Stimulated activated CD4-positive, alpha-beta T cell treated with anti-CD3 and anti-CD28 coated beads, Interleukin-12 subunit alpha, Interleukin-12 subunit beta, amount 100 ng/mL, for 48 hours (primary cell): ENCODE measurements at places on chromosomes 5 and 9.

- DNase-seq: no peak
These were observed 569.6 kb upstream of the BRINP1 start for GRCh38 chr9:119938871-119939270.

DNA sequence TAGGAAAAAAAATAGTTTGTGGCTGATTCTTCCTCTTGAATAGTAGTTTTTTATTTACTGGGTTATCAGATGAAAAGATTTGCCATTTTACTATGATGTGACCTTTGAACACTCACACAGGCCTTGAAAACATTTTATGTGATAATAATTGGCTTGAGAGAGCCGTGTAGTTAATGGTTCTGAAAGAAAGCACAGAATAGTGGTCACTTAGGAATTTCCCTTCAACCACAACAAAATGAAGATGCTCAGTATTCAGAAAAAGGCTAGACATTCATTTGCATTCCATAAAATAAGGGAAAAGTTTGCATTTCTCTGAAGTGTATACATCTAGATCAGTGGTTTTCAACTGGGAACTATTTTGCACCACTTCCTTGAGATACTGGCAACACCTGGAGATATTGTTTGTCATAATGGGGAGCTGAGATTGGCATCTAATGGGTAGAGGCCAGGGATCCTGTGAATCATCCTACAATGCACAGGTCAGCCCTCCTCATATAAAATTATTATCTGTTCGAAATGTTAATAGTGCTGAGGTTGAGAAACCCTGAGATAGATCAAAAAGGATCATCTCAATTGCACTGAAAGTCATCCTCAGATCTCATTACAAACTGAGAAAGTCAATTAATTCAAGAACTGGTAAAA lies 446.4 kb upstream of the CCNG1 start:
- DNase-seq: no peak

- no peak for DNase-seq
These were observed 113.6 kb downstream of the EFNA5 start for GRCh38 chr5:107557051-107557658.

DNA sequence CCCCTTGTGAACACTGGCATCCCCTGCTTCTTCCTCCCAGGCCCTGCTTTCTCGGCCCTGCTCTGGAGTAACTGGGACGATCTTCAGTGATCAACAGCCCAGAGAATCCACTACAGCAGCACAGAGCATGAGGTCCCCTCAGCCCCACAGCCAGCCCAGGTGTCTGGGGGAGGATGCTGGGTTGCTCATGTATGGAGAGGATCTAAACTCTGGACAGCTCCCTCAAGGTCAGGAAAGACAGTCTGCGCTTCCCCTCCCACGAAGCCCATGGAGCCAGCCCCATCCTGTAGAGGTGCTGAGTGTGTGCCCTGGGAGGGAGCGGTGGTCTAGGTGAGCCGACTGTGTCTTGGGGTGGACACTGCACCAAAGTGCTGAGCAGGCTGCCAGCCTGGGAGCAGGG lies 190.2 kb downstream of the GABBR2 start:
- DNase-seq: no peak

DNA sequence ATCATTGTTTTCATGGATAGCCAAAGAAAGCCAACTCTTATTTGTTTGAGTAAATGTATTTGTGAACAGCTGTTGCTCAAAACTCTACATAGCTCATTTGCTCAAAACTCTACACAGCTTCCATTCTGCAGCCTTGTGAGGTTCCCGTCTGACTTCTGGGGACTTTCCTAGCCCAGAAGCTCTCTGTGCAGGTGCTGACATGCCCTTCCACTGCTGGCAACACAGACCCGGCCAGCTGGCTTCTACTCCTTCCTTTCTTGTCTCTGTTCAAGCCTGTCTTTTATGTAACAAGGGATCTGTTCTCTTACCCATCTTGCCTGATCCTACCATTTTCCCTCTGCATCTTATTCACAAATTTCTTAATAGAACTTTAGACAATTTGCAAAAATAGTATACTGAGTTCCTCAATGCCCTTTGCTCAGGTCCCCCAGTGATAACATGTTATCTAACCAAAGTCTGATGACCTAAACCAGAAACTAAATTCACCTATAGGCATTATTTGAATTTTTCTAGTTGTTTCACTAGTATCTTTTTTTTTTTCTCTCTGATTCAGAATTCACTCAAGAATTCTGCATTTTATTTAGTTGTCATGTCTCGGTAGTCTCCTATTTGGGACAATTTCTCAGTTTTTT lies 556.5 kb upstream of the SEMA6A start:
- no peak for DNase-seq

DNA sequence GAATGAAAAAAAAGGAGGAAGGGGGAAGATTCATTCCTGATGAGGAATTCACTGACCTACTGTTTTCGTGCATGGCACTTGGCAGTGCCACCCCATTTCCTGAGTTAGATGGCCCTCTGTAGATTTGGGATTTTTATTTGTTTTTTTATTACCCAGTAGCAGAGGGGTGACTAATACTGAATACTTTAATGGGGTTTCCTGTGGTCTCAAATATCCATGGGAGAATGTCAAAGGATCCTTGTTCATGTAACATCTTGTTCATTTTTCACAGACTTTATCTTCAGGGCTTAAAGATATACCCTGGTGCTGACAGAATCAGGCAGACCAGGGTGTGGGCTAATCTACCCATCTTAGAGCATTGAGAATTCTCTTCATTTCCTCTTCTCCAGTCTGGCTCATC lies 93.0 kb downstream of the MAMDC2 start:
- DNase-seq: no peak

DNA sequence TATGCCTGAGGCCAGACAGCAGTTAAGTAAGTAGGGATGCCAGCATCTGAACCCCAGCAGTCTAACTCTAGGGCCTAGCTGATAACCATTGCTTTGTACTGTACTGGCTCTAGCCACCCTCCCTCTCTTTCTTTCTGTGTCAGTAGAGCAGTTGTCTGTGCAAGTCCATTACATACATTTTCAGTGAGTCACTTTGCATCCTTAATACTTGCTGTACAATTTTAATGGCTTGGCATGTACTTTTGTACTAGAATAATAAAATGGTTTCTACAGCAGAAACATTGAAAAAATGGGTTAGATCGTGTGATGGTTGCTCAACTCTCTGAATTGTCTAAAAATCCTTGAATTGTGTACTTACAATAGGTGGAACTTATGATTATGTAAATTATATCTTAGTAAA lies 1.5 kb upstream of the TTC39B start:
- no peak for DNase-seq

GRCh38 chr9:4315582-4316215 lies 15.8 kb upstream of the GLIS3 start:
- DNase-seq: peak; percentile 72

GRCh38 chr9:27387722-27388121 lies 90.8 kb upstream of the EQTN start:
- DNase-seq: no peak

DNA sequence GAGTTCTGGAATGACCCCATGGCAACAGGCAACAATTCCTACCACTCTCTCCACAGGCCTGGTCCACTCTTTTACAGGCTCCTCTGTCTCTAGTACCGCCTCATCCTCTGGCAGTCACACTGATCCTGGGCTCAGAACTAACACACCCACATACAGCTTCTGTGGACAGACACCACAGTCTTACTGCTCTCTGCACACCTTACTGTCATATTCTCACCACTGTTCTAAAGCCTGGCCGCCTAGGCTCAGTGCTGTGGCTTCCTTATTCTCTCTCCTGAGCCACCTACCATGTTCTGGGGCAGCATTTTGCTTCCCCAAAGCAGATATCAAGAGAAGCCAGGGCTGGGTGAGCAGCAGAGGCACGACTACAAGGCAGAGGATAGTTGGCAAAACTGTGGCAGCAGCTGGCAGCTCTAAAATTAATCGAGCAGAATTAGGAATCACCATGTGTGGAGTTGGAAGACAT lies 14.8 kb downstream of the REEP5 start:
- DNase-seq: no peak

GRCh38 chr9:81636255-81636599 lies 53.1 kb downstream of the TLE1 start:
- no peak for DNase-seq

DNA sequence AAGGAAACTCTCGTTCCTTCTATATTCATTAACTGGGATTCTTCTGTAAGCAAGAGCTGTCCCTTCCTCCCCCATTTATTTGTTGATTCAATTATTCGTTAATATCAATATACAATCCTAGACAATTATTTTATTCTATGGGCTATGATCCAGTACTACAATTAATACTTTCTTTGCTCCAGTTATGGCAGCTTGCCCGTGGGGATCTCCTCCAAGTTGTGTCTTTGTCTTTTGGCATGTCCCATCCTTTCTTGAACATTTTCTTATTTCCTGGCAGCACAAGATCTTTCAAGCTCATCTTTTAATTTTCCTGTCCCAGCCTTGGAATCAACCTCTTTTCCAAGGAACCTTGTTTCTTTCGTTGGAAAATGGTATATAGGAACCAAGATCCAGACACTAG lies 249.3 kb downstream of the GAS1 start:
- no peak for DNase-seq

GRCh38 chr9:112258106-112258505 lies 75.3 kb downstream of the PTBP3 start:
- DNase-seq: no peak

DNA sequence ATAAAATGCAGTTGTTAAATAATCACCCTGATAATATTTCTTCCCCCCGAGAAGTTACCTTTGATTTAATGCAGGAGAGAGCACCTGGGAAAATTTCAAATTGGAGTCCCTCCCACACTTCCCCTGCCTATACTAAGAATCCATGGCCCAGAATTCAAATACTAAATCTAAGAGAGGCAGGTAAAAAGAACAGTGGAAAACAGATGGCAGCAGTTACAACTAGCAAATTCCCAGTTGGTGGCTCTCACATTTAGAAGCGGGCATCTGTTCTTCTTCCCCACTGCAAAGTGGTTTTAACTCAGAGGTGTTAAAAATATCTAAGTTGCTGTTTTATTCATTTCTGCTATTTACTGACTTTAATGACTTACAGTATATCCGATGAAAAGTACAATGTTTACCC lies 210.4 kb upstream of the ELAVL2 start:
- DNase-seq: no peak

DNA sequence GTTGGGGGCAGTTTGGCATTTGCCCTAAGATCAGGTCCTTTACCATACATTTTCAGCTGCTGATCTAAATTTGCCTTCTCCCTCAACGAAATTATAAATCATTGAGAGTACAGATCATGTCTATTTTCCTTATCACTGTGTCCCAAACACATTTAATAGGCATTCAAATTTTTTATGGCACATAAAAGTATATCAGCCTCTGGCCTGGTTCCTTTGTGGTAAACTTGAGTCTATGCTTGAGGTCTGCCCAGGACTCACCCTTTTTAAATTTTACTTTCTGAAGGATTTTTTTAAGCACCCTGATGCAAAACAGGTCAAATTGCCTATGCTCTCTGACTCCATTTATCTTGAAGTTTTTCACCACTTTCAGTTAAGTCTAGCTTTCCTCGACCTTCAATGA lies 163.6 kb upstream of the GRIN3A start:
- no peak for DNase-seq

GRCh38 chr9:138051586-138052321 lies 174.2 kb downstream of the CACNA1B start:
- no peak for DNase-seq

DNA sequence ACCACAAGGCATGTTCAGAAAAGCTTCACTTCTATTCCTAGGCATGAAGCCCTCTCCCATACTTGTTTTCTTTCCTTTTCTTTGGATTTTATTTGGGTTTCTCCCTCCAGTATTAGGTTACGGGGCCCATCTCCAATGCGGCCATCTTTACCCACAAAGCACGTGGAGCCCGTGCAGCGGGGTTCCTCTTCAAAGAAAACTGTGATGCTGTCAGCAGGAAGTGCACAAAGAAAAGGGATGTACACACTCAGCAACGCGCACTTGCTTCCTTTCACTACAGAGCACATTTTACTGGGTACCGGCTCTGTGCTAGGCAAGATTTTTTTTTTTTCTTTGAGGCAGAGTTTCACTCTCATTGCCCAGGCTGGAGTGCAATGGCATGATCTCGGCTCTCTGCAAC lies 106.6 kb downstream of the COL23A1 start:
- DNase-seq: peak; percentile 27

DNA sequence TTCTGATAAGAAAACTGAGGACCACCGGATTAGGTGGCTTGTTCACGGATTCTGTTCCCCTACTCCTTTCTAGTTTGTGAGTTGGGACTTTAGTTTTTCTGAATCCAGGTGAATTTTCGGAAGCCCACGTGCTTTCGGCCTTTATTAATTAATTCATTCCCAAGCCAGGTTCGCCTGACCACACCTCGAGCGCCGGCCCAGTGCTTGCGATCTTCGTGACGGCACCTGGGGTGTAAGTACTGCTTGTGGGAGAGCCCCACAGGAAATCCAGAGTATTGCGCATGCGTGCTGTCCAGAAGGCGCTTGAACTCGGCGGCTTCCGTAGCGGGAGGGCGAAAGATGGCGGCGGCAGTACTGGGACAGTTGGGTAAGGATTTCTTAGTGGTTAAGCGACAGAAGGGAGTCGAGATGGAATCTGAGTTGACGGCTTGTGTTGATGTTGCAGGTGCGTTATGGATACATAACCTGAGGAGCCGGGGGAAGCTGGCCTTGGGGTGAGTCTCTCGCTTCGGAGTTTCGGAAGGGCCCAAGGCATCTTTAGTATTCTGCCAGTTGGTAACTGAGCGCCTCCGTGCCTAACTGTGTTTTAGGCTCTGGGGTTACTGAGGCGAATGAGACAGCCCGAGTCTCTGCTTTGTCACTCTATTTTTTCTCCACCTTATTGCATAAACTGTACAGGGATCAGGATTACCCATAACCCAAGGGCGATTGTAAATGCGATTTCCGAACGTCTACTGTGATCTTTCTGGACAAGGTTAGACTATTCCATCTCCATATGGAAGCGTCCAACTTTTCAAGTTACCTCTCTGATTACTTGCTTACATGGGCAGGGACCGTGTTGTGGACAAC lies at the start of gene MRPL22:
Gene MRPL22, plus strand, starts transcription at position 302 of the 849 bp plus-strand sequence. Its CDS starts 38 bp downstream, at position 340.
- DNase-seq: peak; percentile 95

- DNase-seq: no peak
These were observed 111.9 kb downstream of the NTRK2 start for GRCh38 chr9:84781458-84781857.

GRCh38 chr5:115579747-115580173 lies 22.5 kb downstream of the TICAM2 start:
- no peak for DNase-seq

- no peak for DNase-seq
These were observed 213.3 kb downstream of the PCSK1 start for GRCh38 chr5:96219580-96220281.

- DNase-seq: no peak
These were observed 388.9 kb downstream of the NR2F1-AS1 start for GRCh38 chr5:93192087-93192486.

- no peak for DNase-seq
These were observed 28.3 kb upstream of the PRRC2B start for GRCh38 chr9:131365546-131365945.

GRCh38 chr5:110104726-110105669 lies 415.3 kb downstream of the MAN2A1 start:
- DNase-seq: no peak

GRCh38 chr9:122346478-122347347 lies 24.1 kb upstream of the PTGS1 start:
- DNase-seq: no peak

DNA sequence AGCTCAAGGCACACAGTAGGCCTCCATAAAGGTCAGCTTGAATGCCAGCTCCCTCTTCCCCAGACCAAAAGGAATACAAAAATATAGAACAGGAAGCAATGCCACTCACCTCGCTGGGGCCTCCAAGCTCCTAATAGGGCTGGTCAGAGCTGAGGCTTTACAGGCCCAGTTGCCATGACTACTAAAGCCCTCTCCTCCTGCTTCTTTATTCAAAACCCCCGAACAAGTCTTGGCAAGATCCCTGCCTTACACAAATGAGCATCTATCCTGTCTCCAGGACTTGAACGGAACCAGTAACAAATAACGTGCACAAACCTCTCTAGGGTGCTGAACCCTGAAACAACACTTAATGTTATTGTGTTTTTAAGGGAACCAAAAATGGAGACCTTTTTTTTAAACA lies 136.3 kb downstream of the SIL1 start:
- no peak for DNase-seq
